ENCODE measurements at places on chromosomes 7 and 10.

- no peak for DNase-seq
Observed at GRCh38 chr10:93073539-93074146, at the start of gene CYP26A1. Gene CYP26A1, plus strand, starts transcription at chr10:93073893. Its CDS starts 42 bp downstream, at chr10:93073935.

GRCh38 chr7:37333075-37333474, 115.6 kb downstream of the ELMO1 start:
- no peak for DNase-seq

GRCh38 chr10:47161465-47161864, 138.5 kb upstream of the GDF10 start:
- DNase-seq: no peak

DNA sequence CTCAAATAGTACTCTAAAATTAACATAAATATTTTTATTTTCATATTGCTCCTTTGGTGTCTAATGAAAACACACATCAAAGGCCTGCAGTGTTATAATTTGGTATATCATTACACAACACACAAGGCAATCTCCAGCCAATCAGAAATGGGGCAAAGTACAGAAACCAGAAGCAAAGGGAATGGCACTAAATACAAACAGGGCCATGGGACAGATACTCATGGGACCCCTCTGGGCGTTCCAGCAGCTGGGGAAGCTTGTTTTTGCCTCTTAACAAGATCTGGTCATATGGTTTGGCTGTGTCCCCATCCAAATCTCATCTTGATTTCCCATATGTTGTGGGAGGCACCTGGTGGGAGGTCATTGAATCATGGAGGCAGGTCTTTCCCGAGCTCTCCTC, 551.8 kb upstream of the NRP1 start:
- DNase-seq: no peak

- DNase-seq: no peak
Observed at GRCh38 chr10:24483701-24484100, 240.0 kb downstream of the ARHGAP21 start.

GRCh38 chr10:51694086-51694768, 5.2 kb downstream of the CSTF2T start:
- no peak for DNase-seq

DNA sequence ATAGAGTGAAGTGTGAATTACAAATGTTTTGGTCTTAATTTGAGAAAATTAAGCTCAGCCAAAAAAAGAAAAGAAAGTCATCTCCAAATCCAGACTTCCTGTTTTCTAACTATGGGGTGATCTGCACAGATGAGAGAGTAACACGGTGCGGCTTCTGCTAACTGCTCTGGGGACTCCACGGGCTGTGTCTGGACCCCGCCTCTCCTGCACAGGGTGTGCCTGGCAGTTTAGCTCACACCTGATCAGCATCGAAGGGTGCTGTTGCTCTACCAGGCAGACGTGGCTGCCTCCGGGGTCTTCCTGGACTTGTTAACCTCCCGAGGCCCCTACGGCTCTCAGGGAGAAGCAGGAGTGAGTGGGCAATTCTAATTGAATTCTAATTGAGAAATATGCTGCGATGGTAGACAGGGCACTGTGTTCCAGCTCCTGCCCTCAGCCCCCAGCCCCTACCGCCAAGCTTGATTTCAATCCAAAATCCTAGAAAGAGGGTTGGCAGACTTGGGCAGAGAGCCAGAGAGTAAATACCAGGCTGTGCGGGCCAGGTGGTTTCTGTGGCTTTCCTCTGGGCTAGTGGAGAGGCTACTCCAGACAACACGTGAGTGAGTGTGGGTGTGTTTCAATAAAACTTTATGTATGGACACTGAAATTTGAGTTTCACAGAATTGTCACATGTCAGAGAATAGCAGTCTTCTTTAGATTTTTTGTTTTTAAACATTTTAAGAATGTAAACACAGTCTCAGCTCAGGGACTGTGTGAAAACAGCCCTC, 13.4 kb downstream of the SHH start:
- no peak for DNase-seq

DNA sequence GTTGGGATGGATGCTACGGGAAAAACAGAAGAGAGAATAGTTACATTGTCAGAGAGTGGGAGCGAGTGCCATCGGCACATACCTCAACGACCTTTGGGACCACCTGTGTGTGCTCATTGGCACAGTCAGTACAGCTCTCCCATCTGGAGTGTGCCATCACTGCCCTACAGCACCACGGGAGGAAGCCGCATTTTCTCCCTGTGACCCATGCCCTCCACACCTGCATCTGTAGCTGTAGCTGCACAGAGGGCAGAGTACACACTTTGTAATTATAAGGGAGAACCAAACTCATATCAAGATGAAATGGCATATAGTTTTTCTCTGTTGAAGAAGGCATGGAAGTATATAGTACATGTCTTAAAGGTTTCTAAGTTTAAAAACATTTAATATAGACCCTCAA, 207.4 kb downstream of the LHFPL3 start:
- no peak for DNase-seq

GRCh38 chr7:100061518-100062193, 12.1 kb downstream of the ZSCAN21 start:
- no peak for DNase-seq

DNA sequence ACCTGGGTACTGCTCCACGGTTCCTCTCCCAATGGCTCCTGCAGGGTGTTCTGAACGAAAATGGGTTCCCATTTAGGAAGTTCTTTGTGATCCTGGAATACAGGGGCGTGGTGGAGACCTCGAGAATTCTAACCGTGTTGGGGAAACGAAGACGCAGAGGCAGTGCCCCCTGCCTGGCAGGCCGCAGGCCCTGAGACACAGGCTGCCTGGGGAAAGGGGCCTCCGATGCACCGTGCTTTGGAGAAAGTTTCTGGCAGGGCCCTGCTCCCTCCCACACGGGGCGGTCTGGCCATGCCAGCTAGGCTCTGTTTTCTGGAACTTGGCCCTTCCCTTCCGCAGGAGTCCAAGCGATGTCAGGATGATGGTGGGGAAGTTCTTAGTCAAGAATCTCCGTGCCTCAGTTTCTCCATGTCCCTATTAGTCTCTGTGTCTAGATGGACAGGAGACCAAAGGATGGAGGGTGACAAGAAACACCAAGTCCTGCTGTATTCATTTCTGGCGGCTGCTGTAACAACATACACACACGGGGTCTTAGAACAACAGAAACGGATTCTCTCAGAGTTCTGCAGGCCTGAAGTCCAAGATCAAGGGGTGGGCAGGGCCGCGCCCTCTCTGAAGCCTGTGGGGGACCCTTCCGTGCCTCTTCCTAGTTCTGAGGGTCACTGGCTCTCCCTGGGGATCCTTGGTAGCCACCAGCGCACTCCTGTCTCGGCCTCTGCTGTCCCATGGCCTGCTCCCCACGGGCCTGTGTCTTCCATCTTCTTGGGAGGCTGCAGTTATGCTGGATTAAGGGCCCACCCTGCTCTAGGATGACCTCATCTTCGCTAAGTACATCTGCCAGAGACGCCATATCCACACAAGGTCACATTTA, 27.7 kb downstream of the PRKAG2 start:
- DNase-seq: no peak

DNA sequence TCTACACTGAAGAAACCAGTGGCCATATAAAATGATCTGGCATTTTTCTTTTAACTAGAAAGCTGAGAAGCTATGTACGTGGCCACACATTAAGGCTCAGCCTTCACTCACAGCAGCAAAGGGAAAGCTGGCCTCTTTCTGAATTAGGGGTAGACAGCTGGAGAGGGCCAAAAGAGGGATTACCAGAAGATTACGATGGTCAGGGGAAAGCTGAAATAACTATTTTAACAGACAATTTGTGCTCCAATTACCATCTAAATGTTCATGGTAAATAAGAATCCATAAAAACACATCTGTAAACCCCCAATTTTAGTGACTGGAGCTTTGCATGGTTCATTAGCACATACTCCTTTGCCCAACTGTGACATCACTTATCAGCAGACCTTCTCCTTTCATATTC, 314.3 kb downstream of the HPSE2 start:
- no peak for DNase-seq

DNA sequence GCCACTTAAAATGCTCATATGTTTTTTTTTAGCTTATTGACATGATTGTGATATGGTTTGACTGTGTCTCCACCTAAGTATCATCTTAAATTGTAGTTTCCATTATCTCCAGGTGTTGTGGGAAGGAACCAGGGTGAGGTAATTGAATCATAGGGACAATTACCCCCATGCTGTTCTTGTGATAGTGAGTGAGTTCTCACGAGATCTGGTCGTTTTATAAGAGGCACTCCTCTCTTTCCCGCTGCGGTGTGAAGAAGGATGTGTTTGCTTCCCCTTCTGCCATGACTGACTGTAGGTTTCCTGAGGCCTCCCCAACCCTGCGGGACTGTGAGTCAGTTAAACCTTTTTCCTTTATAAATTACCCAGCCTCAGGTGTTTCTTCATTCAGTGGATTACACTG, 80.5 kb upstream of the ETV1 start:
- DNase-seq: no peak

DNA sequence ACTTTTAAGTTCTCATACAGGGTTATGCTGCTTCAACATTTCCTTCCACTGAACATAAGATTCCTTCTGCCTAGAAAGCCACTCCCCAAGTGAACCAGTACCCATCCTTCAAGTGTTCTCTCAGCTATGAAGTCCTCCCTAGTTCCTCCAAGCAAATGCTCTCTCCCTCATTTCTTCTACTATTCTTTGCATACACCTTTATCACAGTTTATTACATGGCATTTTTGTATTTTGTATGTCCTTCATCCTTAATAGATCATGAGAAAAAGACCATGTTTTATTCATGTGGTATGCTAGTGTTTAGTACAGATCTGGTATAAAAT, 1.9 kb downstream of the SYPL1 start:
- no peak for DNase-seq

- DNase-seq: no peak
Observed at GRCh38 chr7:45153233-45153632, 4.4 kb upstream of the RAMP3 start.

DNA sequence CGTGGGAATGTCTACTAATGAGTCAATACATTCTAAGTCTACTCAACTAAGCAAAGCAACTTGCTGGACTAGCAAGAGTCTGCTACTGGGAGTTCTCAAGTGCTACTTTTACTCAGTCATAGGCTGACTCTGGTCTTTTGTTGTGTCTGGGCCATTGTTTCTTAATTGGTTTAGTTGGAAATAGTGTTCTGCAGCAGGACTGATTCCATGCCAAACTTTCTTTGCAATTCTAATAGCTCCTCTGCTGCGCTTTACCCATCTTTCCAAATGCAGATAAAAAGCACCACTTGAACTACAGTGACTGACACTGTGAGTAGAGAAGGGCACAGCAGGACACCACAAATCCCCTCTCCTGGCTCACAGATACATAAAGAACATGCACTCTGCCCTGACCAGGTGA, 125.7 kb downstream of the CD36 start:
- no peak for DNase-seq

GRCh38 chr10:4053940-4054339, 268.9 kb upstream of the KLF6 start:
- no peak for DNase-seq

DNA sequence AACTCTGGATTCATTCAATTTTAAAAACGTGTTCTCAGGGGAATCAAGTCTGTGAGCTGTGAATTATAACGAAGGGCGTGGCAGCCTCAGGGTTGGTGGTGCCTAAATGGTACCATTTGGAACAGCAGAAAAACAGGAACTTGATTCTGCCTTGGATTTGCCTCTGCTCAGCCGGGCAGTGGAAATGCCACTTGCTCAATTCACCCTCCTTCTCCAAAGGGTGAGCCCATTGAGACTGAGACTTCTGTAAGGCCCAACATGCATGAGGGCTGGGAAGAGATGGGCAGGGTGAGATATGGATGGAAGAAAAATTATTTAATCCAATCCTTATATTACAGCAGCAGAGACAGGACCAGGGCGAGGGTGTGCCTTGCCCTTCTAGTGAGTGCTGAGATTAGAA, 107.1 kb upstream of the HABP2 start:
- DNase-seq: no peak

DNA sequence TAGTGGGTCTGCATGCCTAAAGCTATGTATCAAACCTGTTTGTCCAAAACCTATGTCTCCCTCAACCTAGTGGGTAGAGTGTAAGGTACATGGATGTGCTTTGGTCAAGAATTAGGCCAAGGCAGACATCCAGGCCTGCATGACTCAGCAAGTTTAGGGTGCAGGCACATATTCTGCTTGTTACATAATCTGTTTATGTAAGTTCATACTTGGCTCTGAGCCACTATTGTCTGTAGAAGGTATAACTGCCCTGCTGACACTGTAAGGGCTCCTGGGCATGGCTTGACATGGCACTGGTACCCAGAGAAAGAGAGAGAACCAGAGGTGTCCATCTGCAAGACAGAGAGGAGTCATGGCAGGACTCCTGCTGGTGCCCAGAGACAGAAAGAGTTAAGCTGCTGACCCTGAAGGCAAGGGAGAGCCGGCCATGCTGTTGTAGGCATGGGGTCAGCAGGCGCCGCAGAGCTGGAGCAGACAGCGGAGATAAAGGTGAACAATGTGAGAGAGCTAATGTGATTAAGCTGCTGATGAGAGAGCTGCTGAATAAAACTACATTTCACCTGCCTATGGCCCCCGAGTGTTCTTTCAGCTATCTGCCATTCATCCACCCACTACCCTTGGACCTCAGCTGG, 118.5 kb upstream of the TMEM106B start:
- DNase-seq: no peak

DNA sequence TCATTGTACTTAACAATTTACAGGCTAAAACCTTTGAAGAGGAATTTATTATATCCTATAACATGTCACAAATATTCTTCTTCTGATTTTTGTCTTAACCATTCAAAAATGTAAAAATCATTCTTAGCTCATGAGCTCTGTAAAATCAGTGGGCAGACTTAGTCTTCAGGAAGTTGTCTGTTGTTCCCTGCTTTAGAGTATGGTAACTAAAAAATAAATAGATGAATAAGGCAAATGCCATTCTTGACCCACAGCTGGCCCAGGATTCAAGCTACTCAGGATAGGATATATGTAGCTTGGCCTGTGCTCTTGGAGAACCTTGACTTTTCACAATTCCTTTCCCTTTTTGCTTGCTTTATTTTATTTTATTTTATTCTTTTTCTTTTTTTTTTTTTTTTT, 51.5 kb downstream of the LRRC4 start:
- no peak for DNase-seq

DNA sequence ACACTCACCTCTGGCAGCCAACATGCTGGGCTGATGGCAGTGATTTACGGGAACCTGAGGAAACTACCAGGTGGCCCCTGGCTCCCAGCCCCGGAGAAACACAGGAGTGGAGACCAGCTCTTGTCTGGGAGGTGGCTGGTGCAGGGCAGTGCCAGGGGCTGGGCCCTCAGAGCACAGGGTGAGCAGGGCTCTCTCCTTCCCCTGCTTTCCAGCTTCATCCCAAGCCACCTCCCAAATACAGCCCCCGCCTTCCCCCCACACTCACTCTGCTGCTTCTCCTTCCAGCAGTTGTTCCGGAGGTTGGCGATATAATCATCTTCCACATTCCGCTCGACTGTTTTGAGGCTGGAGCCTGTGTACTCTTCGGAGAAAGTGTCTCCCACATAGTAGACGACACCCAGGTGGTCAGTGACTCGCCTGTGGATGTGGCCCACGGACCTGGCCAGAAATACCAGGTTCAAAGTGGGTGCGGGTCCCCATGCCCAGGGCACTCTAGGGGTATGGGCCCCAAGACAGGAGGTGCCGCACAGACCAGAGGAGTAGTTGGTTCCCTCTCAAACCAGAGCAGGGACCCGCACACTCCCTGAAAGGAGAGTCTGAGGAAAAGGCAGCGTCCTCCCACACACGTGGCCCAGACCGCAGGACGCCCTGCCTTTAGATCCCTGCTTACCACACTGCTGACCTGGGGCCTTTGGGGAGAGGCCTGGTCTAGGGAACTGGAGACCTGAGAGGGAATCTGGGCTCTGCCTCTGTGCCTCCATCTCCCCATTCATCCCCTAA, 18.3 kb downstream of the DNAJB12 start:
- DNase-seq: no peak
